Retinal pigment epithelial cell (primary cell): ENCODE measurements at places on chromosomes 13 and 19.

DNA sequence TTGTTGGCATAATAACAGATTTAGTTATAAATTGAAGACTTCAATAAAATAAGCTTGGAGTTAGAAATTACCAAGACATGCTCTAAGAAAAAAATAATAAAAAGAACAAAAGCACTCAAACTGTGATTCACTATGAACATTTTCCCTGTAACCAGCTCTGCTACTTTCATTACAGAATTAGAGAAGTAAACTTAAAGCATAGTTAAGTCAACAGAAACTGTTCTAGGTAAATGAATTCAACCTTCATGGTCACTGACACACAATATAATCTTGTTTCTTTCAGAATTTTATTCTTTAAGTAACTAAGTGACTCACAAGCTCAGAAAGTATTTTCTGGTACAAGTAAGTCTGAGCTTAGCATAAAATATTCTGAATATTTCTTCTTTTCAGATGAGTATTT, 136.3 kb downstream of the KLF5 start:
- DNase-seq, result no peak

- no peak for DNase-seq
These were observed 1.5 kb downstream of the CEBPA start for GRCh38 chr19:33300894-33301143.

DNA sequence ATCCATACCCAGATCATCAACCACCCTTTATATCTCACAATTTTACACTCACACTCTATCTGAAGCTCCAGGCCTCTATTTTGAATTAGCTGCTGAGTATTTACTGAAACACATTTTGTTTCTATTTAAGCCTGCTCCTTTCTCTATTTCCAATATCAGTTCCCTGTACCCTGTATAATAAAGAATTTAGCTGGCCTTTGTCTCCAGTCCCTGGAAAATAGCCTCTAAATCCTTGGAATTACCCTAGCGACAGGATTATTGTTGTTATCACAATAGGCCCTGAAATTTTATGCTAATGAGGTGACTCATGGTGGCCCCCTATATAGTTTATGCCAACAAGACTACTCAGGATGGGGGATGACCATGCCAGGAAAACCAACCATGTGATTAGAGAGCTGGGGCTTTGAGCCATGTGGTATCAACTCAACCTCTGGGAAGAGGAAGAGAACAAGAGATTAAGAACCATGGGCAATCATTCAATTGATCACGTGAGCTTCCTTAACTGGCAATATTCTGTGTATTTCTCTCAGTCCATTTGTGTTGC, 72.7 kb downstream of the KATNAL1 start:
- DNase-seq, result peak; percentile 91

GRCh38 chr13:62932256-62932883, 1516.7 kb upstream of the PCDH20 start:
- no peak for DNase-seq

- no peak for DNase-seq
These were observed 22.9 kb downstream of the RAB20 start for GRCh38 chr13:110538632-110539031.

DNA sequence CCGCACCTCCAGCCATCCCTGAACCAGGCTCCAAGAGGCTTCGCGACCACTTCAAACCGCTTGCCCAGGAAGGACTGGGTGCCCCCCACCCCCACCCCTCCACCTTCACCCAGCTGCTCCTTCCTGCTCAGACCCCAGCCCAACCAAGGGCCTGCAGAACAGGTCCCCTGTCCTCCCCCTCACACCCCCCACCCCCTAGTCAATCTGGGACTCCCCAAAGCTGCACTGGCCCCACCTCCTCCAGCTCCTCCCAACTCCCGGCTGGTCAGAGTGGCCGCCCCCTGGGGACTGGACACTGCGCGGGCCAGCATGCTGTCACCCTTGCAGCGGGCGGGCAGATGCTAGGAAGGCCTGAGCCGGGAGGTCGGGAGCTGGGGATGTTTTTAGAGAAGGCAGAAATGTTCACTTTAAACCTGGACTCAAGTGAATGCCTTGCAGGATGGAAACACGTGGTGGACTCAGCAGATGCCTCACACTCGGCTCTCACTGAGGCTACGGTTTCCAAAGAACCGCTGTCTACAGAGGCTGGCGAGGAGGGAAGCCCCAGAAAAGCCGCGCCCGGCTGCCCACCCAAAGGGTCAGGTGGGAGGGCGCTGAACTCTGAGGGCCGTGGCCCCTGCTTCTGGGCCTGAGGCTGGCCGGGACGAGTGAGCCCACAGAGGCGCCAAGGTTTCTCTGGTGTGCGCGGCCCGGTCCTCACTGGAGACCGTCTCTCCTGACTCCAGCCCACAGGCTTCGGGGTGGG, 8.0 kb downstream of the RPL36 start:
- DNase-seq, result no peak

- DNase-seq, result no peak
These were observed 36.4 kb downstream of the COG3 start for GRCh38 chr13:45501175-45501526.

GRCh38 chr19:35000338-35000646, 169 bp downstream of the GRAMD1A start:
- DNase-seq, result no peak

DNA sequence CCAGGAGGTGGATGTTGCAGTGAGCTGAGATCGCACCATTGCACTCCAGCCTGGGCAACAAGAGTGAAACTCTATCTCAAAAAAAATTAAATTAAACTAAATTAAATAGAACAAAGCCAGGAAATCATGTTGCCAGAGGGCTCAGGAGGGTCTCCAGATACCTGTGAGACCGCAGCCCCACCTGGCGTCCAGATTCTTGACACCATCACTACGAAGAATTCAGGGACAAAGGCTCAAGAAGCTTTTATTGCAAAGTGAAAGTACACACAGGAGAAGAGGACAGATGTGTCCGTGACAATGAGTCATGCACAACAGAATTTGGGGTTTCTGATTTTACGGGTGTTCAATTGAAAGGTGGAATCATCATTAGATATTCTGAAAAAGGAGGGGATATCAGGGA, 76.6 kb downstream of the STOML3 start:
- DNase-seq, result no peak

- peak; percentile 63 for DNase-seq
These were observed 44.4 kb upstream of the NPAS1 start for GRCh38 chr19:46975011-46975924.

DNA sequence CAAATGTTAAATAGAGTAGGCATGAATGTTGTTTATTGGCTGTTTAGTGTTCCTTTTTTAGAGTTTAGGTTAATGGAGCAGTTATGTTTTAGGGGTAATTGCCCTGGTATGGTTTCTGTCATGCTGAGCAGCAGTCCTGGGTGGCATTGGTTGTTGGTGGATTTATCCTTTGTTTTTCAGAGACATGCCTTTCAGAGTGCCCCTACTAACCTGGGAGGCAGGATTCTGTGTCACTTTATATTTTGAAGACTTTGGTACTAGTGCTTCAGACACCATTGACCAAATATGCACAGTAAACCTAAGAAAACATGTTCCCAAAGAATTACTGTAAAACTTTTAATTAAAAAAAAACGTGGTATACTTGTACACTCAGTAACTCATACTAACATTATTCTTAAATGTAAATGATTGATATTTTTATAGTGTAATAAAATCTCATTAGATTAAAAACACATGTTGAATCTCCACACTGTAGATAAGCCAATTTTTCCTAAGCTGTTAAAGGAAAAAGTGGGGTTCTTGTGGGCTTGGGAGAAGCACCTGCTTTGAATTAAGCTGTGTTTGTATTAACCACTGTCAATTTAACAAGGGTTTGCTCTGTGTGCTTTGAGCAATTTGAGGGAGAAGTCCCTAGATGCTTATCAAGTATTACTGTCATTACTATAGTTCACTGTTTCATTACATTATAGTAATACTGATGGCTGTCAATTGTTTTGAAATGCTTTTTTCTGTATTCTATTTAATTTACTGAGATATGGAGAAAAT, 133.2 kb downstream of the LMO7 start:
- DNase-seq, result no peak

DNA sequence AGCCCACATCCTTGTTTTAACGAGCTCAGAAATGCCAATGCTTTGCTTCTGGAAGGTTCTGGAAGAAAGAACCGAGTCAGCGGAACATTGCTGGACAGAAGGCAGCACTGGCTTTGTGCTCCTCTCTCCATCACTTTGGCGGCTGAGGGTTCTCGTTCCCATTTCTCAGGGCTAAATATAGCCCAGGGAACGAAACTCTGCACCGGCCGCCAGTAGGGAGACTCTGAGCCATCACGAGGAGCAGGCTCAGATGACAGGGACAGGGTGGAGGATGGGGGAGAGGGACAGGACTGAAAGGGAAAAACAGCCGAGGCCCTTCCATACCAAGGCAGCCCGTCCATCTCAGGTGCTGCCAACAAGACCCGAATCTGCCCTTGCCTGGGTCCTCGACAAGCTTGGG, 166.4 kb downstream of the CACNA1A start:
- DNase-seq, result no peak

GRCh38 chr19:45047188-45047797, 8.4 kb downstream of the CLASRP start:
- no peak for DNase-seq

GRCh38 chr19:18607226-18608101, 865 bp upstream of the CRLF1 start:
- DNase-seq, result no peak

GRCh38 chr13:59250336-59251189, 913.2 kb downstream of the DIAPH3 start:
- no peak for DNase-seq

GRCh38 chr13:92947770-92948434, 278.7 kb upstream of the GPC6 start:
- DNase-seq, result no peak

GRCh38 chr13:35480346-35480745, 3.9 kb upstream of the MAB21L1 start:
- DNase-seq, result no peak

DNA sequence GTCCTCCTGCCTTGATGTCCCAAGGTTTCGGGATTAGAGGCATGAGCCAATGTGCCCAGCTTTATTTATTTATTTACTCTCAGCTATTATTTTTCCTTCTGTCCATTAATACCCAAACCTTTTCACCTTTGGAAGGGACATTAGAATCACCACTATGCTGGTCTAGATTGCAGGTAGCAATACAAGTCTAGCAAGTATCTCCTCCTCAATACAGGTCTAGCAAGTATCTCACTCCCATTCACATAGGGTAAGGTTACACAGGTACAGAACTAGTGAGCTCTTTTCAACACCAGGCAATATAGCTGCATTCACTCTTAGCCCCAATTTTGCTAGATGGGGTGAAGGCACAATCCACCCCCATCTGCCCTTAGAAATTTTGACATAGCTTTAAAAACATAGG, 17.4 kb upstream of the SPRYD7 start:
- DNase-seq, result no peak

- no peak for DNase-seq
These were observed 9.9 kb downstream of the SLC6A16 start for GRCh38 chr19:49315111-49315510.

GRCh38 chr19:33902802-33903488, 106.3 kb downstream of the KCTD15 start:
- DNase-seq, result no peak

GRCh38 chr13:83272652-83273240, 609.5 kb downstream of the SLITRK1 start:
- DNase-seq, result no peak

- DNase-seq, result no peak
These were observed 29.4 kb downstream of the DNM2 start for GRCh38 chr19:10747271-10747670.

DNA sequence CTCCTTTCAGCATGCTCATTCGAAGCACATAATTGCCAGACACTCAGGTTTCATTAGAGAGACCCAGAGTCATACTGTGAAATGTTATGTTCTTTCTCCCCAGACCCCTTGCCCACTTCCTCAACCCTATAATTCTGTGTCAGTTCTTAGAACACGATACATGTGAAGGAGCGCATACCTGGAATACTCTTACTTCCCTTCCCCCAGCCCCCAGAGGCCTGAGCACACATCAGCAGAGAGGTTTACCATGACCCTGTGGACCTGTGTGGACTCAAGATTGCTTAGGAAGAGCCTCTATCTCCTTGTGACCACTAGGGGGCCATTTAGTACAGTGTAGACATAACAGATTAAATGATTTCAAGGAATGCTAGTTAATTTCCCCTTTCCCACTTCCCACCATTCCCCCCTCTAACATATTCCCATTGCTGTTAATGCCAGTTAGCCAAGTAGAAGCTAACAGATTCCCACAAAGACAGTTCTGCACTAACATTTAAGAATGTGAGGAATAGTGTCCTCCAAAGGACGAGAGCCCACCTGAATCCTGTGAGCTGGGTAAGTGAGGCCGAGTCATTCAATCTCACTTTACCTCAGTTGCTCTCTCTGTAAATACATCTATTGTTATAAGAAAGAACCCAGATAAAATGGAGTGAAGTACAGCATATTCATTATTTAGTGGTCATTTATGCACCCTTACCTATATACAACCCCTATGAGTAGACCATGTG, 154.2 kb upstream of the MAB21L1 start:
- peak; percentile 28 for DNase-seq

DNA sequence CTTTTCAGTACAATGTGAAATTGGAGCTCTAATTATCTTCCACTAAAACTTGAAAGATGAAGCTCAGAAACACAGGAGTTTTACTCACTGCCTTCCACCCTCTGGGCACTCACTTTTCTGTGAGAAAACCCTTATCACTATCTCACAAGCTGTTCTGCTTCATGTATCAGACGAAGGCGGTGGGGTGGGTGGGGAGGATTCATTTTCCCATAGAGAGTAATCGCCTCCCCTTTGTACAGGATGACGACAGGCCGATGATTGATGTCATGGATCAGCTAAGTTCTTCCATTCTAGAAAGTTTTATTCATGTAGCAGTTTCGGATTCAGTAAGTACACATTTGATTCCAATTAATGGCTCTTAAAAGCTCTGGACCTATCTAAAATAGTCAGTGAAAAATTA, 139.9 kb downstream of the ZAR1L start:
- no peak for DNase-seq

GRCh38 chr13:43354153-43354945, 331.0 kb downstream of the DNAJC15 start:
- DNase-seq, result no peak

DNA sequence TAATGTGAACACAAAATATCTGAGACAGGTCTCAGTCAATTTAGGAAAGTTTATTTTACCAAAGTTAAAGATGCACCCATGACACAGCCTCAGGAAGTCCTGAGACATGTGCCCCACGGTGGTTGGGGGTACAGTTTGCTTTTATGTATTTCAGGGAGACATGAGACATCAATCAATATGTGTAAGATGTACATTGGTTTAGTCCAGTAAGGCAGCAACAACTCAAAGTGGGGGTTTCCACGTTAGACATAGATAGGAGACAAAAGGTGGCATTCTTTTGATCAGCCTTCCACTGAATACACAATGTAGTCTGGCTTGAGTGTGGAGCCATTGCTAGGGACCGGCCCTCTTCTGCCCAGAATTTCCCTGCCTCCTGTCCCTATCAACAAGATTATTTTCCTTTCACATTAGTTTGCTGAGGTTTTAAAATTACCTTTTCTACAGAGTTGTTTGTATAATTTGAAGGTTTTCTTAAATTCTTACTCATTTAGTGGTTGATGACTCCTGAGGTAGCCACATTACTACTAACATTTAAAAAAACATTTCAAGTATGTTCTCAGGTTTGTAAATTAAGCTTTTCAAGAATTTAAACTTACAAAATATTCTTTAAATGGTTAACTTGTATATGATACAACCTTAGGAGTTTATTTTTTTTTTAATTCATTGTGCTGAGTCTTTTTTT, 33.2 kb downstream of the RNASEH2B start:
- no peak for DNase-seq

GRCh38 chr19:7506385-7507328, 9.2 kb upstream of the ZNF358 start:
- peak; percentile 35 for DNase-seq
